ENCODE measurements at places on chromosomes 12 and 14.
A peak's percentile ranks its signal among the peaks of the same experiment; 100 is the strongest.

DNA sequence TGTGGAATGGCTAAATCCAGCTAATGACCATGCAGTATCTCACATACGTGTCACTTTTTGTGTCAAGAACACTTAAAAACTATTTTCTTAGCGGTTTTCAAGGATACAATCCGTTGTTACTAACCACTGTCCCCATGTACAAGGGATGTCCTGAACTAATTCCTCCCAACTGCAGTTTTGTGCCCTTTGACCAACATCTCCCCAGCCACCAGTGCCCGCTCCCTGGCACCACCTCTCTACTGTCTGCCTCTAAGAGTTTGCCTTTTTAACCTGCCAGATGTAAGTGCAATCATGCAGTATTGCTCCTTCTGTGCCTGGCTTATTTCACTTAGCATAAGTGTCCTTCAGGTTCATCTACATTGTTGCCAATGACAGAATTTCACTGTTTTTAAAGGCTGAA, 315.7 kb downstream of the TMEM121 start:
- no peak for DNase-seq

DNA sequence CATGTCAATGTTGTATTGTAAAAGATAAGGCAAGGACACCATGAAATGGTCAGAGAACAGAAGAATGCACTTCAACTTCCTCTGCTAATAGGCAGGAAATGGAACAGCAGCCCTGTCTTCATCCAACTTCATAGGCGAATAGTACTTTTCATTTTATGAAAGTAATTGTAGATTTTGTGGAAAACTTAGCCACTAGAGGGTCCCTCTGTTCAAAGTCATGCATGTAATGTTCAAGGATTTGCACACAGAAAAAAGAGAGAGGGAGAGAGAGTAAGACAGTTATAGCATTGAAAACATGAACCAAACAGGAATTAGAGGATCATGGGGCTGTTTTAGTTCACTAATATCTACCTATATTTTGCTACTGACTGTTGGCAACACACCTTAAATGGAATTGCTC, 172.2 kb downstream of the FLRT2 start:
- no peak for DNase-seq

DNA sequence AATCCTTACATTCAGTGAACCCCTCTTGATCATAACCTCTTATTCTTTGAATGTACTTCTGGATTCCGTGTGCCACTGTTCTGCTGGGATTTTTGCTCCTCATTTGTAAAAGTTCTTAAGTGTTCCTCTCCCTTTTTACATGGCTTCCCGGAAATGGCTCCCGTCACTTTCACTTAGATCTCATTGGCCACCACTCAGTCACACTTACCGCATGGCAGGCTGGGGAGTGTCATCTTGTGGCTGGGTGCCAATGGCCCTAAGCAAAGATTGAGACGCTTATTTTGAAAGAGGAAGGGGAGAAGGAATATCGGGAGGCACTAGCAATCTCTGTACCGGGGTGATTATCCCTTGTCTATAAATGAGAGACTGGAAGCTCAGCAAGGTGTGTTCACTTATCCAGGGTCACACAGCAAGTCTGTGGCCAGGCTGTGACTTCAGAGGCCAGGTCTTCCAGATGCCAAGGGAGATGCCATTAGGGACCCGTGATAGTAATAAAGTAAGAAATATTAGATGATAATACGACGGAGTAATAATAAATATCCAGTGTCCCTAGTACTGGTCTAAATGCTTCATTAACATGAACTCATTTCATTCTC, 68.8 kb downstream of the RNFT2 start:
- peak; percentile 9 for DNase-seq

DNA sequence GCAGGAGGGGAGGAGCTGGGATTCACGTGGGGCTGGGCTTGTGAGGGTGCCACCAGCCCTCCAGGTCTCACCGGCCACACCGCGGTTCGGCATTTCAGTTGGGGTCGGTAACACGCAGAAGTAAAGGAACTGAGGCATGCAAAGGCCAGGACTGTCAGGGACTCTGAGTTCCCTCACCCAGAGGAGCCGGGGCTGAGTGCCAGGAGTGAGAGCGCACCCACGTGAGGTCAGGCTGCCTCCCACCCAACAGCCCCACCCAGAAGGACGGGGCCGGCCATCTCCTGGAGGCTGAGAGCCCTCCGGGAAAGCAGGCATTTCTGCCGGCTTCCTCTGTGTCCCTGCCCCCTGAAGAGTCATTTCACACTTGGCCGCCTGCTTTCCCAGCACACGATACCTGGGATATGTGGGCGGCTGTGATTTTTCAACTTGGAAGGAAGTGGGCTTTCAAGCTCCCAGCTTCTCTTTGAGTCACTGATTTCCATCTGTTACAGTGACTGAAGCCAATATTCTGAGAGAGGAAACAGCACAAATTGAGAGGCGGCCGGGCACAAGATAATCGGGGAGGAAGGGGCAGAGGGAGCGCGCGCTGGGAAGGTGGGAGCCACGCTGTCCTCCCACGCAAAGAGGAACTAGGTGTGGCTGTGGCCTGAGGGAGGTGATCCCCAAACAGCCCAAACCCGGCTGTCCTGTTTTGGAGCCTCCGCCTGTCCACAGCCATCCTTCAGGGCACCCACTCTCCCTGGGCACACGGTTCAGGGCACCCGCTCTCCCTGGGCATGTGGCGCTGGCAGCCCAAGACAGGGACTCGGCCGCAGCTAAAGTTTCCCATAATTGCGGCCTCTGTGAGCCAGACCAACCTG, 19.0 kb downstream of the GALNT9 start:
- DNase-seq, result no peak

GRCh38 chr12:116331876-116332275, 54.4 kb upstream of the MED13L start:
- DNase-seq, result peak; percentile 7

- peak; percentile 53 for DNase-seq
Measured at GRCh38 chr12:106954462-106955376, 988 bp upstream of the TMEM263 start.

- no peak for DNase-seq
Measured at GRCh38 chr12:40959041-40959440, 229.1 kb upstream of the PDZRN4 start.

DNA sequence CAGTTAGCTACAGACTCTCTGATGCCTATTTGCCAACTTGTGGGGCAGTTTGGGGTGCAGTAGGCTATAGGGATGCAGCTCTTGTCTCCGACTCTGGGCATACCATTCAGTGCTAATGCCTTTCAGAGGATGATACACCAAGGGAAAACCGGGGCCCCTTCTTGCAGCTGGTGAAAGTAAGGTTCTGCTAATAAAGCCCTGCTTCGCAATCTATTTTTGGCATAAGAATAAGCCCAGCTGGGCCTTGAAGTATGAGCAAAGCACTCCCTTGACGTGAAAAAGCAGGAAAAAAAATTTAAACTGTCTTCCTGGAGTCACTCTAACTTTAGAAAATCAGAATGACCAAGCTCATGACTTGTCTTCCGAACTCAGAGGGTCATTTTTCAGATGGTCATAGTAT, 124.1 kb upstream of the RBM19 start:
- DNase-seq, result no peak

DNA sequence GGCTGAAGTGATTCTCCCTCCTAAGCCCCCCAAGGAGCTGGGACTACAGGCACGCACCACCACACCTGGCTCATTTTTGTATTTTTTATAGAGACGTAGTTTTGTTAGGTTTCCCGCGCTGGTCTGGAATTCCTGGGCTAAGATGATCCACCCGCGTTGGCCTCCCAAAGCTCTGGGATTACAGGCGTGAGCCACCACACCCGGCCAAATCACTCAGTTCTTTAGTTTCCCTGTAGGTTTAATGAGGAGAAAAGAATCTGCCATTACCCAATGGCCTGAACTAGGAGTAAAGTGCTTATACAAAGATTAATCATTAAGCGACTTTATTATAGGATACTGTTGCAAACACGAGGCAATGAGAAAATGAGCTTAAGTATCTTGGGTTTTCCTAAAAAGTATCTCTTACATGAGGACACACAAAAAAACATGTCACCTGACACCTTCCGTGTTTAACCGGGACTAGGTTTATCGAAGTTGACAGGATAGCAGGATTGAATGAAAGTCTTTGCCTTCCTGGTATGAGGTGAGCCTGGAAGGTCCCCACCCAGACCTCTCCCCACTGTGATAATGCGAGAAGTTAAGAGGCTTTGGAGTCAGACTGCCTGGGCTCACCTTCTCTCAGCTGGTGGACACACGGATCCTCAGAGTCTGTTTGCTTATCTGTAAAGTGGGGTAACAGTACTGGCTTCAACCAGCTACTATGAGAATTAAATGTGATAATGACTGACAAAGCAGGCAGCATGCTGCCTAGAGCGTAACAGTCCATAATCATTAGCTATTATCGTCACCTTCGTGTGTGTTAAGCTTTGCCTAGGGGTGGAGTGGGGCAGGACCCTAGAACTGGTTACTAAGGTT, 133.5 kb upstream of the KRAS start:
- peak; percentile 5 for DNase-seq

DNA sequence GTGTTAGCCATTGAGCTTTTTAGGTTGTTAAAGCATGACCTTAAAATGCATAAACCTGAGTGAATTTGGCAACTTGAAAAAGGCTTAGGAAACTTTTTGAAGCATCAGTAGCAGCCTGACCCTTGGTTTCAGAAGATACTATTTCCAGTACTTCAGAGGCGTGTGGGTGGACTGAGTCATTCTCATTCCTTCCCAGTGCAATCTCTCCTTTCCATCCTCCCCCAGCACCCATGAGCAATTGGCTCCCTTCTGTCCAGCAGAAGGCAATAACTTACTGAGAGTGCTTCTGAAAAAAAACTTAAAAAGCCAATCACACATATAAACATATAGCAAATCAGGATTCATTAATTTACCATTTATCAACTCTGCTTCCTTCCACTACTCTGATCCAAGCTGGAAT, 299.3 kb upstream of the STXBP6 start:
- no peak for DNase-seq

GRCh38 chr14:91249841-91250616, 5.5 kb upstream of the GPR68 start:
- DNase-seq, result peak; percentile 59

- DNase-seq, result peak; percentile 83
Measured at GRCh38 chr14:54182419-54183045, 214.3 kb upstream of the CDKN3 start.

GRCh38 chr12:51187370-51187987, 14.5 kb upstream of the TFCP2 start:
- no peak for DNase-seq

DNA sequence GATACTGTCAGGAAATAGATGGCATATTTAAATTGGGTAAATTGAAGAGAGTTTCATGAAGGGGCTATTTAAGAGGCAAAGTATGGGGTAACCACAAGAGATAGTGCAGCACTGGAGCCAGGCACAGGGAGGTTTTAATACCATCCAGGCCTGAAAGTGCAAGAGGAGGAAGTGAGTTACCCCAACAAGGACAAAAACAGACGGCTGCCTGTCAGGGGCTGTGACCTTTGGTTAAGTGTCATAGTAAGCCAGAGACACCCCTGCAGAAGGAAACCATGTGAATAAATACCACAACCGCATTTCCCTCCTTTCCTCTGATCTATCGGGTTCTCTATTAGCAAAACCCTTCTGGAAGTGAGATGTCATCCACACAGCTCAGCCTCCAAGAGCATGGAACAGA, 122.0 kb upstream of the DHRS4 start:
- DNase-seq, result no peak

GRCh38 chr12:106224355-106224706, 23.5 kb downstream of the CKAP4 start:
- no peak for DNase-seq

DNA sequence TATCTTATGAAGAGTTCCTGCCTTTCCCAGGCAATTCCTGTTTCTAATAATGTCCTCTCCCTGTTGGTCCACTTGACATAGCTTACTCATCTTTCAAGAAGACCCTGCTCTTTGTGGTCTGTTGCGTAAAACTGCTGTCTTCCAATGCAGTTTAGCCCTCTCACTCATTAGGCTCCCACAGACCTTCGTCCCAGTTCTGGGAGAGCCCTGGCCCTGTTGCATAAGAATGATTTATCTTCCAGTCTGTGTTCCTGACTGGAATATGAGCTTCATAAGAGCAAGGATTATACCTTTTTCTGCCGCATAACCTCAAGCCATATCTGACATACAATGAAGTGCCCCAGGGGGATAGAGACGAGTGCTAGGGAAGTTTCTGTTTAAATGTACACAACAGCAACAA, 365.9 kb upstream of the NOVA1 start:
- no peak for DNase-seq

GRCh38 chr12:121786440-121786825, 7.1 kb downstream of the RHOF start:
- DNase-seq, result peak; percentile 94

- peak; percentile 65 for DNase-seq
Measured at GRCh38 chr12:109518820-109519665, 41.6 kb downstream of the UBE3B start.

- DNase-seq, result no peak
Measured at GRCh38 chr12:69042970-69043369, 110.0 kb upstream of the CPM start.

GRCh38 chr12:15977999-15978951, 67.1 kb downstream of the DERA start:
- peak; percentile 68 for DNase-seq

DNA sequence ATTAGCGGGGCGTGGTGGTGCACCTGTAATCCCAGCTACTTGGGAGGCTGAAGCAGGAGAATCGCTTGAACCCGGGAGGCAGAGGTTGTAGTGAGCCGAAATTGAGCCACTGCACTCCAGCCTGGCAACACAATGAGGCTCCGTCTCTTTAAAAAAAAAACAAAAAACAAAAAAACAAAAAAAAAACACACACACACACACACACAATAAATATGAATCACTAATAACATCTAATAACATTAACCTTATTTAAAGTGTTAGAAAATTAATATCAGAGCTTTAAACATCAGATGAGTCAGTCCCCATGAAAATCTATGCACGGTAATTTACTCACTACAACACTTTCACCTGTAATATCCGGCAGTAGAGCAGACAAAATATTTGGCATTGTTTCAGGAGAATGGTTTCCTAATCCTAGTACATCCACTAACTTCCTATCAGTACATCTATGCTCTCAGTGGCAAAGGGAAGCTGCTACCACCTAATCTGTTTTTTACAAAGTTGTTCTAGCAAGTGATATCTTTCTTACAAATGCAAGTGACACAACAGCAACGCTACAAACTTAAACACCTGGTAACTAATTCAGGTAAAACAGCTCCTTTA, 36.2 kb downstream of the MED13L start:
- DNase-seq, result no peak

GRCh38 chr12:2539938-2540337, 254.8 kb upstream of the FKBP4 start:
- DNase-seq, result no peak

DNA sequence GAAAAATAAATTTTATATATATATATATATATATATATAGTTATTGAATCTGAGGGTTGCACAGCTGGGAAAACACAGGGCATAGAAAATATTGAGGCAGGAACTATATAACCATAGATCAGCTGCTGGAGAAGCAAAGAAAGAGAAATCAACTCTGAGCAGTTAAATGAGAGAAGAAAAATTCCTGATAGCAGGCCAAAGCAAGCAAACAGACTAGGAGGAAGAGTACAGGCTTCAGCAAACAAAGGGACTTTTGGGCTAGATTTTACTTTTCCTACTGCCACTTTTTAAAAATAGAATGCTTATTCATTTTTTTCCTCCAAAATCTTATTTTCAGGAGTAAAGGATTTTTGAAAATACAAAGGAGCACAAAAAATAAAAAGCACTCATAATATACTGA, 216.0 kb upstream of the PRKD1 start:
- peak; percentile 6 for DNase-seq
